ENCODE measurements at places on chromosomes 16 and 17. TPM values are rescaled to one million over a fixed set of nuclear protein-coding genes. Genes with fewer than 3 reads are reported as not detected.

DNA sequence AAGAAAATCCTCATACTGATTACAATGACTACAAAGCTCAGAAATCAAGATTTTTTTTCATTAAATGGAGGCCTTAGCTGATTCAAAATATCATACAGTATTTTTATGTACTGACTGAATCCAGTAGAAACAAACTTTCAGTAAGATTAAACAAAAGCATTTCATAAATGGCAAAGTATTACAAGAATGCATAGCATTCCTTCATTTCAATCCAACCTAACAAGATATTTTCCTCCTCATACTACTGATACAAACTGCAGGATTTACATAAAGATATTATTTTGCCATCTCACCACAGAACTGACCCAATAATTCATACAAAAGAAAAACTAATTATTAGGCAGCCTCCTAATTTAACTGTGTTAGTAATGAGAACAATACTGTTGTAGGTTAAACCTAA, 6.2 kb upstream of the KANSL1 start:
- no peak overlapping the region for H3K4me3 ChIP-seq
- no peaks in the 10 kb centered on the region for H3K36me3 ChIP-seq
- peaks cover 6% of the 10 kb centered on the region for H3K4me1 ChIP-seq
- H3K27ac ChIP-seq: no peak overlapping the region

TNK1 gene
- 7.6 TPM for polyA plus RNA-seq

- H3K27ac ChIP-seq: no peak overlapping the region
- H3K4me3 ChIP-seq: no peak overlapping the region
- H3K27me3 ChIP-seq: no peaks in the 10 kb centered on the region
- H3K4me1 ChIP-seq: no peaks in the 10 kb centered on the region
Observed at GRCh38 chr16:88597856-88598491, 27.8 kb downstream of the ZC3H18 start.

GRCh38 chr16:78629173-78629572, 529.7 kb downstream of the WWOX start:
- no peak for DNase-seq
- H3K4me3 ChIP-seq: no peak overlapping the region
- no peaks in the 10 kb centered on the region for H3K36me3 ChIP-seq
- H3K27me3 ChIP-seq: no peaks in the 10 kb centered on the region
- no peak overlapping the region for H3K27ac ChIP-seq

DNA sequence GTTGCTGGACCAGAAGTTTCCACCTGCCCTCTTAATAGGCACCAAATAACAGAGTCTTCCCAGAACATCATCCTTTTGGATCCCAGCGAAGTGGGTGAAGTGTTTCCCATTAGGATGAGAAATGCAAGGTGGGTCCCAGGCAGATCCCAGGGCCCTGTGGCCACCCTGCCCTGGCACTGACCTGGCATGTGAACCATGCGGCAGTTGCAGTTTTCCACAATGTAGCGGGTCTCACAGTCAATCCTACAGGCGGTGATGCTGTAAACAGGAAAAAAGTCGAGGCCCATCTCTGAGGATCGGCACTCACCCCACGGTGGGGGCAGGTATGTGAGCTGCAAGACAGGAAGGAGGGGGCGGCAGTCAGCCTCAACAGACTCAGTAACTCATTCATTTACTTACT, 36.4 kb downstream of the SPACA3 start:
- no peaks in the 10 kb centered on the region for H3K27me3 ChIP-seq
- no peaks in the 10 kb centered on the region for H3K4me1 ChIP-seq
- H3K36me3 ChIP-seq: no peaks in the 10 kb centered on the region
- no peak overlapping the region for H3K27ac ChIP-seq
